ENCODE measurements at places on chromosomes 7 and 10.

DNA sequence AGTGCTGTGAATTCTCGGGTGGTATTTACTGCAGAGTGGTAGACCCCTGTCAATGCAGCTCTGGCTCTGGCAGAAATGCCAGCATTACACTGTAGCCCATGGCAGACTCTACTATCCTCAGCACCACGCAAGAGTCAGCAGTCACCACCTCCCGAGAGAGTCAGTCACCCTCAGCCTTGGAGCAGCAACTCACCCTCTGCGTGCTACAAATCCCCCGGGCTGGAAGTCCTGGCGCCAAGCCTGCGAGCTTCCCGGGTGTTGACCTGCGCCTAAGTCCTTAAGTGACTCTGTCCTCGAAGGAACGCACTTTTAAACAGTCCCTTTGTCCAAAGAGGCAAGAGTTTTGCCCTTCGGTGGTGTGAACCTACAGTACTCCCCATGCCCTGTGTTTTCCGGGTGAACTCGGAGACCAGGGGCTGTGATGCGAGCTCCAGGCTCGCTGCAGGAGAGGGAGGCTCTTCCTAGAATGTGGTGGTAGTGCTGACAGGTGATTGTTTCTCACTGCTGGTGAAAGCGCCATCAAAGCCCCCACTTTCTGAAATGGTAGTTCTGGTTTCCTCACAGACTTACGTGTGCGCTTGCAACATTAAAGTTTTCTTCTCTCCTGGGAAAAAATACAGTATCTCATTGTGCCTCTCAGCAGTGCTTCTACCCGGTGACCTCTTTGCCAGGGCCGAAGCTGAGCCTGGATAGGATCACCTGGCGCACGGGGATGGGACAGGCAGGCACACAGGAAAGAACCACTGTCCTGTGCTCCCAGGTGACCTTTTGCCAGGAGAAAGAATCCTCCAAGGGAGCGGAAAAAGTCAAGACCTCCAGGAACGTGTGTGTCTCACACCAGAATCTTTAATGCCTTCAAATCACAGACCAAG, 33.1 kb upstream of the MBL2 start:
- DNase-seq = no peak

DNA sequence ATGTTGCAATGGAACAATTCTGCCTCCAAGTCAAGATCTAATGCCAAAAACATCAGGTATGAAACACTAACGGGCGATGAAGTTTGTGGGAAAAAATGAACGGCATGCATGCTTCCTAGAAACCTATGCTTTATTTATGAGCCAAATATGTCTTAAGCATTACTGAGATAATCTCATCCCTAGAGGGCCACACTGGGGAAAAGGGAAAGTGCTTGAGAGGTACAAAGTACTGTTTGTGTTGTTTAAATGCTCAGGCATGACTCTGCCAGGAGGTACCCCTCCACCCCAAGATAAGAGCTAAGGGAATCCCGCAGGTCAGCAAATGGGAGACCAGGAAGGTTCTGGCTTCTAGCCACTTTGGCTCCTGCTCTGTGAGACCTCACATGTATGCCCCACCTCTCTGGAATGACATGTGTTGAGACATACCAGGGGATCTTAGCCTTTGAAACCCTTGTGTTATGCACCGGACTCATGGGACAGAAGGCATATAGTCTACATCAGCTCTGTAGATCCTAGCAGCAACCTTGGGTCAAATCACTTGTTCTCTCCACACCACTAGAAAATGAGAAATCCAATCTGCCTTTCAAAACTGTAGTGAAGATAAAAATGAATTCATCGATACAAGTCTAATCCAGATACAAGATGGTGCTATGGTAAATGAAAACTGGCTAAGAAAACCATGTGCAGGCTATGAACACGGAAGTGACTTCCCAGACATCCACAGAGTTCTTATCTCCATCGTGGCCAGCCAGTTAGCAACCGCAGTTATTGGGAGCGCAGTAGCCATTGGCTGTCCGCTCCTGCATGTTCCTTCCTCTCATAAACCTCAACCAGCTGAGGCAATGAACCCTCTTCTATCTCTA, 61.0 kb downstream of the CREB3L2 start:
- DNase-seq = no peak

GRCh38 chr10:86668297-86669165, at the start of gene LDB3:
Gene LDB3 (plus strand): TSS chr10:86668511. CDS start chr10:86668692, 181 bp downstream.
- DNase-seq = peak; percentile 95

DNA sequence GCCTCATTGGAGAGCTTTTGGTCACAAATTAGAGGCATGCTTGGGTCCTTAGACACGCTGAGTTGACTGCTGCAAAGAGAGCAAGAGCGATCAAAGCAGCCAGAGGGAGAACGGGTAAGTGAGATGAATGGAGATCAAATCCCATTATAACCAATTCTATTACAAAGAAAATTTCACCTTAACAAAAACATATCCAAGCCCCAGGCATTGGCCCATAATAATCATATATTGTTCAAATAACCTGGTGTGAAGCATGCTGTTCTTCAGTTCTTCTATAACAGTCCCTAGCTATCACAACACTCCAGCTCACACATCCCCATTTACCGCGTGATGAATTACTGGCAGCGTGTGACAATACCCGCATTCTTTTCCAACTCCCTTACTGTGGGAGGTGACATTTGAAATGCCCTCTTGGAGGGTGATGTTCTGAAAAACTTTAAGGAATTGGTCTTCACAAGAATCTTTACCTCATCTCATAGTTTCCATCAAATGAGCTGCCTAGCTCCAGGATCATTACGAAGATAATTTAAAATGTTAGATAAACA, 156.1 kb upstream of the PLXNA4 start:
- DNase-seq = no peak

GRCh38 chr10:71442000-71442399, 45.3 kb downstream of the CDH23 start:
- no peak for DNase-seq

DNA sequence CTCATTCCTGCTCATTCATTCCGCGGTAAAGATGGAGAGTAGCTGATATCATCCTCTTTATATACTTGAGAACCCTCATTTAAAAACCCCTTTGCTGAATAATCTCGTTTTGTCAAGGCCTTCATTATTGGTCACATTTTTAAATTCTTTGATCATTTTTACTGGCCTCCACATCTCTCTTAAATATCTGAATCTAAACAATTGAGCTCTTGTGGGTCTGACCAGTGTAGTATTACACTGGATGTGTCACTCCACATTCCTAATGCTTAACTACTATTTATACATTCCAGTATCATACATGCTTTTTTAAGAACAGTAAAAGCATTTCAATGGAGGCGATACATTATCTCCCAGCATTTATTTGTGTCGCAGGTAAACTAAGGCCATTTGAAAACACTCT, 12.6 kb upstream of the PRPS1L1 start:
- DNase-seq = peak; percentile 18

GRCh38 chr10:89805599-89806013, 104.2 kb downstream of the KIF20B start:
- no peak for DNase-seq

DNA sequence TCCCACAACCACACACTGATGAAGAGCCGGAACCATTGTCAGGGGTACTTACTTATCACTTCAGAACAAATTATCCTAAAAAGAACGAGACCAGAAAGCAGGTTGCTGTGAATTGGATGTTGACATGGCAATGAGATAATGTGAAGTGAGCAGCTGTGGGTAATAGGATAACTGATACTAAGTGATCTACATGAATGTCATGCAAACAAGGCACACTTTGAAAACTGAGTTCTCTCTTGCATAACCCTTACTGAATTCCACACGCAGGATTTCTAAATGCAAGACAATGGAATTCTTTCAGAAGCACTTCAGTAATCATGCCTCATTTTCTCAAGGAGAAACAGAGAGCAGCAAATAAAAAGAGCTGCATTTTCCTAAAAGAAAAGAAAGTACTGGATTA, 242.5 kb upstream of the TMEM229A start:
- DNase-seq = no peak

- DNase-seq = no peak
These were observed 65.0 kb upstream of the PLXNA4 start for GRCh38 chr7:132641238-132641637.

- no peak for DNase-seq
These were observed 445.8 kb downstream of the PLXNA4 start for GRCh38 chr7:132130497-132130896.

DNA sequence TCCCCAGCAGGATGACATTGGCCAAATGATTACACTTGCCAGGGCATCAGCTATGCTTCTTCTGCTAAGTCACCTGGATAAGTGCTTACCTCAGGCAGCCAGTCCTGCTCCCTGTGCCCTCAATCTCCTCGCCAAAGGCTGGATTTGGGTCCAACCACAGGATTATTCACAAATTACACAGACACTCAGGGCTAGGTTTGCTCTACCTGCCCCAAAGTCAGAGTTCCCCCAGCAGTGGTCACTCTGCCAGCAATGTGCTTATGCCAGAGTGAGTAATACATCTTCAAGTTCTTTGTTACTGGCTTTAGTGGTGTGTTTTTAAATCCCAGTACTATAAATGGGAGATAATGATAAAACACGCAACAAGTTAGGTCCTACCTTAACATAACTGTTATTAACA, 189.7 kb upstream of the SEMA3D start:
- no peak for DNase-seq

- no peak for DNase-seq
These were observed 17.2 kb downstream of the RUNDC3B start for GRCh38 chr7:87645446-87645845.

DNA sequence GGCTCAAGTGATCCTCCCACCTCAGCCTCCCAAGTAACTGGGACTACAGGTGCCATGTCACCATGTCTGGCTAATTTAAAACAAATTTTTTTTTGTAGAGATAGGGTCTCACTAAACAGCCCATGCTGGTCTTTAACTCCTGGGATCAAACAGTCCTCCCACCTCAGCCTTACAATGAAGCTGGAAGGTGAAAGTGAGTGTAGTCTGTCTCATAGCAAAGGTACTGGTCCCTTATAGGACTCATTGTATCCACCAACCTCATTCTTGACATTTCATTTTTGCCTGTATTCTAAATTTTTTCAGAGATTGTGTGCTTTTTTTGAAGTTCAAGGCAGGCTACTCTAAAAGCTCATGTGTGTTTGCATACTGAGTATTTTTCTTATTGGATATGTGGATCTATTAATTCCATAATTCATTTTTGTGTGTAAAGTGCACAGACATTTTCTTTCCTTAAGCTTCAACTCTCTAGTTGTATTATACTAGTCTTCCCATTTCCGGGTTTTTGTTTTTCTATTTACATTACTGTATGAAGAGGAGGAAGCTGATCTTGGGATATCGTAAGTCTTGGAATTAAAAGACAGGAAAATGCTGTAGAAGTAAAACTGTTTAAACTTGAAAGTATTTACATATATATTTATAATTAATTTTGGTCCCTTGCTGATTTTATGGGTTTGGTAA, 13.3 kb downstream of the KMT2E start:
- DNase-seq = no peak

DNA sequence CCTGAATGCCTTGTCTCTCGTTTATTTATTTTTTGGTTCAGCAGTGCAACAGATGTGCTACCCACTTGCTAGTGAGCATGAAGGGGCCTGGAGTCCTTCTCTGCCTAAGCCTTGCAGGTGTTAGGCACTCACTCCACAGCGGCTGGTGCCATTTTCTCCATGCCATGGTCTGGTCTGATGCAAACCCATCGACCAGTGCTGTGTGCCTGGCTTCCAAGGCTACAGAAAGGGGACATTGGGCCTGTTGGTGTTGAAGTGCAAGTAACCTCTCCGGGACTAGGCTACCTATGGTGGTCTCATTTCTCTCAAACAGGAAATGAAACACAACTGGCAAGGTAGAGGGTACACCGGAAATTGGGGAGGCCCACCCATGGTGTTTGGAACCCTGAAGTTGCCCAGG, 198.1 kb downstream of the ADARB2 start:
- no peak for DNase-seq

DNA sequence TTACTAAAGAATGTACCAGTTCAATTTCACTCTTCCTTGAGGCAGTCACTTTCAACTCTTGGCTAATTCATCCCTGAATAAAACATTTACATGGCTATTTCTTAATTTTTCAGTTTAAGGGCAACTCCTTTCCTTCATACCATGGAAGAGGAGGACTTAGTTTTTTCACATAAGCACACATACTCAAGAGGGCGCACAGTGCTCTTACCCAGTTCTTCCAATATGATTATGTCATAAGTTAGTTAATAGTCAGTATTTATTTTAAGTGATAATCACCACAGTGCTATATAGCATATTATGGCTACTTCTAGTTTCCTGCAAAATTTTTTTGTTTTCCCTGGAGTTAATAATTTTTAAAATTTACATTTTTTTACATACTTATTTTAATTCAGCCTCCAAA, 58.6 kb downstream of the SND1 start:
- no peak for DNase-seq

DNA sequence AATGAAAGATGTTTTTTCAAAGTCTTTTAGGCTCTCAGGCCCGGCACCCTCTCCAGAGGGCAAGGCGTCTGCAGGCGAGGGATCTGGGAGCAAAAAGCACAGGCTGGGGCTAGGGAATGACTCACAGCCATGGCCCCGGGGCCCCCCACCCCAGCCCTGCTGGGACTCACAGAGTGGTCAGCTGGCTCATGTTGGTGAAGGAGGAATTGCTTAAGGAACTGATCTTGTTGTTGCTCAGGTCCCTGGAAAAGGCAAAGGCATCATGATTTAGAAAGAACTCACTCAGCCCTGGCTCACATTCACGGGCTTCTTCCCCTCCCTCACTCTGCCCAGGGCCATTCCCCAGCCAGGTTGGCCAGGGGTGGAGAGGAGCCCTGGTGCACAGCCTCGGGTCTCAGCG, 151.5 kb downstream of the SLIT1 start:
- DNase-seq = no peak

DNA sequence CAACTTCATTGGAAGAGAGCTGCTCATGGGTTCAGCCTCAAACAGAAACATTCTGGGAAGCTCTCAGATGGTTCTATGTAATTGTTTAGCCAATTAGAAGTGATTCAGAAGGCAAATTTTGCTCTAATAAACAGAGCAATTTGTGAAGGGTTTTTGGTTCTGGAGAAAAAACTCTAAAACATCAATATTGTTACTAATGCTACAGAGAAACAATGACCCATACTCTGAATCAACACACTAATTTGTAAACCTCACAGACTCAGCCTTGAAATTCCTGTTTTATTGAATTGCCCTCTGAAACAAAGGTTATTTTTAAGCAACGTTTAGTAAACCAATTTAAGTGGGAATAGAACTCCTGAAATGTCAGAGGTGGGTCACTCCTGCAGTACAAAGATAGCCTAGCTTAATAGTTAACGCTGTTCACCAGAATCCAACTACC, 171.6 kb upstream of the SVIL start:
- no peak for DNase-seq

GRCh38 chr10:63522995-63523394, 1.8 kb downstream of the REEP3 start:
- no peak for DNase-seq

DNA sequence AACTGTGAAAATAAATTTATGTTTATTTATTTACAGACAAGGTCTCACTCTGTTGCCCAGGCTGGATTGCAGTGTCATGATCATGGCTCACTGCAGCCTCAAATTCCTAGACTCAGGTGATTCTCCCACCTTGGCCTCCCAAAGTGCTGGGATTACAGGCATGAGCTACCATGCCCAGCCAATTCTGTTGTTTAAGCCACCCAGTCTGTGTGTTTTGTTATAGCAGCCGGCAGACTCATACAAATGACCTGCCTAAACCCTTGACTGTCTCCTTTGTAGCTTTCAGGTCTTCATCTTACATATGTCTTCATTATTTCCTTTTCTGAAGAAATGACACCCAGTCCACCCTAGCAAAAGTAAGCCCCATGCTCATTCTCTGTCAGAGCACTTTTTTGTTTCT, 43.8 kb upstream of the KMT2C start:
- no peak for DNase-seq

Data from myocyte (in vitro differentiated cells).